EL (cell line): ENCODE measurements at places on chromosomes 12 and 14.
A peak's percentile ranks its signal among the peaks of the same experiment; 100 is the strongest.

DNA sequence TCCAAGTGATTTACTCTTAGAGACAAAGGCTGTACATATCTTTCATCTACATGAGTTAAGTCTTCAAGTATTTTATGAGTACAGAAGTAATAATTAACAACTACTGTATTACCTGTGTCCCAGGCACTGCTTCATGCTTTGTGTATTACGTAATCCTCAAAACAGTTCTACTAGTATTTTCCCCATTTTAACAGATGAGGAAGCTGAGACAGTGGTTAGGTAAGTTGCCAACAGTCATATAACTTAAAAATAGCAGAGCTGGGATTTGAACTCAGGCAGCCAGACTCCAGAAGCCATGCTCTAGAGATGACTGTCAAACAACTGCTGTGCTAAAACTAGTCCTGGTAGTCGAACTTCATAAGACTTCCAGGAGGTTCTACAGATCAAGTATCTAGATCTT, 10.7 kb downstream of the TRMT5 start:
- DNase-seq, result no peak

DNA sequence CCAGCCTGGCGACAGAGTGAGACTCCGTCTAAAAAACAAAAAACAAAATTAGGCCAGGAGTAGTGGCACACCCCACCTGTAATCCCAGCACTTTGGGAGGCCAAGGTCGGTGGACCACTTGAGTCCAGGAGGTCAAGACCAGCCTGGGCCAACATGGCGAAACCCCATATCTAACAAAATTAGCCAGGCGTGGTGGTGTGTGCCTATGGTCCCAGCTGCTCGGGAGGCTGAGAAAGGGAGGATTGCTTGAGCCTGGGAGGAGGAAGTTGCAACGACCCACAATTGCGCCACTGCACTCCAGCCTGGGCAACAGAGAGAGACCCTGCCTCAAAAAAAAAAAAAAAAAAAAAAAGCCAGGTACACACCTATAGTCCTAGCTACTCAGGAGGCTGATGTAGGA, 37.0 kb downstream of the KDM2B start:
- no peak for DNase-seq

- DNase-seq, result peak; percentile 91
These were observed 191.8 kb downstream of the C12orf75 start for GRCh38 chr12:105522166-105522825.

- DNase-seq, result no peak
These were observed 60.1 kb upstream of the RFX4 start for GRCh38 chr12:106522708-106523107.

- DNase-seq, result no peak
These were observed 324 bp downstream of the POLE start for GRCh38 chr12:132686825-132687210.

DNA sequence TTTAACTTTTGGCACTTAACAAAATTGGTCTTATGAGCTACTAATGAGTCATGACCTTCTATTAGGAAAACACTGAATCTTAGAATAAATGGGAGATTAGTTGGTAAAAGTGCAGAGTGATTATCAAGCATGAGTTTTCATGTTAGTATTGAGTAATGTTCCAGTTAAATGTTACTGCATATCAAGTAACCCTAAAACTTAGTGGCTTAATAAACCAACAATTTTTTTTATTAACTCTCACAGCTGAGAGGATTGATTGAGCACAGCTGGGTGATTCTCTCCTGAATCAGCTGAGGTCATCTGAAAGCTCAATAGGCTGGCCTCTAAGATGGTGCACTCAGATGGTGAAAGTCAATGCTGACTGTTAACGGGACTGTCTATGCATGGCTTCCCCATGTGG, 248.6 kb downstream of the BCL11B start:
- no peak for DNase-seq

DNA sequence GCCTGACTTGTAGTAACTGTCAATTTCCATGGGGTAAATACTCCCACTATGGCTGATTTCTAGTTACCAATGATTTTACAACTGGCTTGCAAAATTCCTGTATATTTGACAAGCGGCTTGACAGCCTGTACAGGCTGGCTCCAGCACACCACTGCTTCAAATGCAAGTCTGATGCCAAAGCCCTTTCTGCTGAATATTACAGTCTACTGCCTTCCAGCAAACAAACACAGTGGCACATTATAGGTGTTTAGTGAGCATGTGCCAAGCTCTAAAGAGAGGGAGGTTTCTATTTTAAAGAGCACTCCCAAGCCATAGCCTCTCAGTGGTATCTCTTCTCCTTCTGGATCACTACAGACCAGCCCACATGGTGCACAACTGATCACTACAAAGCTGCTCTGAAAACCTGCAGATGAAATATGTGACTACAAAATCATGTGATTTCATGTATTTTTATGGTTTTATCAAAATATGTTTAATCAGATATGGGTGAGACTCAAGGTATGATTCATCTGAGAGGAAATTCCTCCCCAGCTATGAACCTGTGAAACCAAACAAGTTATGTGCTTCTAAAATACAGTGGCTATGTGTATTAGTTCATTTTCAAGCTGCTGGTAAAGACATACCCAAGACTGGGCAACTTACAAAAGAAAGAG, 101.5 kb downstream of the RPAP3 start:
- peak; percentile 34 for DNase-seq

GRCh38 chr12:40635141-40635731, 57.0 kb upstream of the CNTN1 start:
- DNase-seq, result no peak

- DNase-seq, result no peak
These were observed 72.2 kb downstream of the ADCK1 start for GRCh38 chr14:77872152-77872551.

- no peak for DNase-seq
These were observed 1320.5 kb downstream of the AACS start for GRCh38 chr12:126385785-126386184.

- DNase-seq, result no peak
These were observed 153.7 kb upstream of the SLC38A2 start for GRCh38 chr12:46526233-46526632.

- DNase-seq, result no peak
These were observed 975.6 kb downstream of the GALC start for GRCh38 chr14:87017335-87017734.

- DNase-seq, result no peak
These were observed 456.1 kb downstream of the AEBP2 start for GRCh38 chr12:19895246-19896020.

DNA sequence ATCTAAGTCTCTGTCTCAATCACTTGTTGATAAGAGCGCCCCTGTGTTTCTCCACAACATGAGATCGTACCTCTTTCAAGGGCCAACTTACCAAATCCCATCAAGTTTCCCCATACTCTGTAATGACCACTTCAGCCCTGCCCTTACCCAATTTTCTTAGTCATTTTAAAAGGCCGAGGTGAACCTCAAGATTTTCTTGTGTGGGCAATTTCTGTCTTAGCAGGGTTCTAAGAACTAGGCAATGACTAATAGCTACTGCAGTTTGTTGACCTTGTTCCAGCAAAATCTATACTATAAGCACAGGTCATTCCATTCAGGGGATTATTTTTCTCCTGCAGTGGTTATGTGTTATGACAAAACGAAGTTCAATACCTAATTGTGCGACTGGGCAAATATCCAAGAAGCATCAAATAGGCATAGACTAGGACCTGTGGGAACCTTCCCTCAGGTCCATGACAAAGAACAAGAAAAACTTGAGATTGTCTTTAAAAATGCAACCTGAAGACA, 359.8 kb downstream of the PCNX1 start:
- peak; percentile 46 for DNase-seq

DNA sequence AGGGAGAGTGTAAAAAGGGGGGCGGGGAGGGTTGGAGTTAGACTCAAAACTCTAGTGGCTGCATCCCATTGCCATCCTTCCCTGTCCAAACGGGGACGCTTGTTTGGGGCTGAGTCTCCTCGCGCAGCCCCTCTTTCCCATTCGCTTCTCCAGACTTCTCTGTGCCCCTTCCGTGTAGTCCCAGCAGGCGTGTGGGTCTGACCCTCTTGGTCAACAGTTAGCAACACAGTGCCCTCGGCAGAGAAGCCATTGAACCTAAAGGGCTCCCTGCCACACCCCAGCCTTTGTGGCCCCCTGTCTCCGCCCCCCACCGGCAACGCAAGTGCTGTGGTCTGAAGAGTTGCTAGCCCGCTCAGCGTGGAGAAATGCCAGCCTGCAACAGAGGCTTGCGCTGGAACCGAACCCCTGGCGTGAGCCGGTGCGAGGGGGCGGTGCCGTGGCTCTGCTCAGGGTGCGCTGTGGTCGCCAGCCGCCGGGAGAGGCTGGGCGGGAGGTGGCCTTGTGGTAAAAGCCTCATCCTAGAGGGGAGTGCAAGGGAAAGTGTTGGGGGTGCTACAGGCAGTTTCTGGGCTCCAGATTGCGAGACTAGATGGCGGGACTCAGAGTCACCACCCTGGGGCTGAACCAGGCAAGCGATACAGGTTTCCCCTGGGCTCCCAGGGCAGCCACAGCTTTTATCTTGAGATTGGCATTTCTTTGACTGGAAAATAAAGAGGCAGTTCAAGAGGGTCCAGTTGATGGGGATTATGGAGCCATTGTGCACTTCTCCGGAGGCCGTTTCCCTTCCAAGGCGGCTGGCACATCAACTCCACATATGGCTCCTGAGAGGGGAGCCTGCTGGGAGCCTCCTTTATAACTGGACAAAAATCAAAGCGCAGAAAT, 2.1 kb downstream of the PLXNC1 start:
- DNase-seq, result no peak

DNA sequence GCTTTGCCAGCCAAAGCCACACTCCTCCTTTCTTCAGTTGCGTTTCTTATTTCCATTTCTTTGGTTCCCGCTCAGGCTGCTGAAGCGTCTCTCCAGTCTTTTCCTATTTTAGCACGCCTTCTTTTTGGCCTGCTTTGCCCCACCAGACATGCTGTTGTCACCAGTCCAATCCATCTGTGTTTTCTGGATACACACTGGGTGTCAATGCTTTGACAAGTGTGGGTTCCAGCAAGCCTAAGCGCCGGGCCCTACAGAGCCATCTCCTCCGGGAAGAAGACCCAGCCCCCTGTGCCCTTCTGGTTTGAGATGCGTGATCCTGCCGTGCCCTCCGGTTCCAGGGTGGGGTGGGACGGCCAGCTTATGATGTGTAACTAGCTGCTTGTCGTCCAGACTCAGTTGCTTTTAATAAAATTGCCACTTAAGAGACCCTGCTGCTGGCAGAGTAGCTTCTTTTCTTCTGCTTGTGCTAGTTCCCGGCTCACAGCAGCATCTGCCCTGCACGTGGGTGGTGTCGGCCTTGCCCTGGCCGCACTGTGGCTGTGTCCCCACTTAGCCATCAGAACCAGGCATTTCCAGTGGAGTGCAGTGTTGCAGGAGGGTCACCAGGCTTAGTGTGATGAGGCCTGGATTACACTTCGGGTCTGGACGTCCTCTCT, 29.7 kb downstream of the EML1 start:
- no peak for DNase-seq

GRCh38 chr14:58100735-58101368, 51.2 kb downstream of the ARMH4 start:
- peak; percentile 65 for DNase-seq

DNA sequence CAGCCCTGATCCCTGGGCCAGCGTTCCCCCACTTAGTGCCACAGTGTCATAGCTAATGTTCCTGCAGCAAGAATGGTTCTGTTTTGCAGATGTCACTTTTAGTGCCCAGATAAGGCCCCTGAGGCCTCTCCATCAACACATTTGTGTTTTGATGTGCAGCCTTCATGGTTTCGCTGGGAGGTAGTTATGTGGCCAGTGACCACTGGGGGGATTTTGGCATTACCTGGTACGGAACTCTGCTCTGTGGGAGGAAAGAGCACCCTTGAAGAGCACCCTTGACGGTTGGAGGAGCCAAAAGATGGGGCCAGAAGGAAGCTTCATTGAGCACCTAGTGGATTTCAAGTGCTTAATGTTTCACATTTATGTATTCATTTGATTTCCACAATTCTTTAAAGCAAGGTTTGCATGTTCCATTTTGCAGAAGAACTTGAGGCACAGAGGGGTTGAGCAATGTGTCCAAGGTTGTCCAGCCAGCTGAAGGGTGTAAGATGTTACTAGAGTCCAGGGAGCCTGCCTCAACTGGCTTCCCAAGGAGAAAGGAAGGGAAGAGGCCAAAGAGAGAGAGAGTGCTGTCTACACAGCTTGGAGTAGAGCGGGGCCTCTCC, 13.0 kb downstream of the SERPINA11 start:
- no peak for DNase-seq

- DNase-seq, result no peak
These were observed 29.7 kb downstream of the ZNF605 start for GRCh38 chr12:132926415-132926833.

GRCh38 chr14:76810953-76811400, 1.7 kb downstream of the ANGEL1 start:
- peak; percentile 30 for DNase-seq

DNA sequence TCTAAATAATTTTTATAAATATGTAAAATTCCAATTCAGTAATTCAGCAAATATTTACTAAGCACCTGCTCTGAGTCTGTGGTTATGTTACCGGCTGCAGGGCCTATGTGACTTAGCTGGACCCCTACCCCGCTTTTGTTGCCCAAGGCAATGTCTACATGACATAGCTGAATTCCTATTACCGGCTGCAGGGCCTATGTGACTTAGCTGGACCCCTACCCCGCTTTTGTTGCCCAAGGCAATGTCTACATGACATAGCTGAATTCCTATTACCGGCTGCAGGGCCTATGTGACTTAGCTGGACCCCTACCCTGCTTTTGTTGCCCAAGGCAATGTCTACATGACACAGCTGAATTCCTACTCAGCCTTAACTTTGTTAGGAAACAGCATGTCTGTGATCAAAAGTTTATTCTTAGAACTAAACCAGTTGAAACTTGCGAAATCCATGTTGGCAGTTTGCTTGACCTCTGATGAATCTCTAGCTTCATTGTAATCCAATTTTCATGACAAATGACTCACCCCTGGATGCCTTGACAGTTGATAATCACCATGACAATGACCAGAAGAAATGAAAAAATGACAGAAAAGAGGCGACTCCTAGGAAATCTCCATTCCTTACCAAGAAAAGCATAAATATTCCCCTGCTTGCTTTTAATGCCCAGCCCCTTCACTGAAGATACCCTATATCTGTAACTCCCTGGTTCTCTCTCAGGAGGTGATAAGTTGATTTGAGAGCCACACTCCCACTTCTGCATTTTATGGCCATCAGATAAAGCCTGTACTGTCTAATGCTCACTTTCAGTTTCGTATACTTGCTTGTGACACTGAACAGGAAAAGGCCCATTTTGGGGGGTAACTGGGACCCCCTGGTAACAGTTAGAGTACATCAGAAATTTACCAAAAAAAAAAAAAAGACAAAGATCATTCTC, 148.4 kb upstream of the SYT10 start:
- DNase-seq, result no peak
